HCT116 (cell line): ENCODE measurements at places on chromosomes 6 and 20. TPM values are rescaled to one million over a fixed set of nuclear protein-coding genes. Genes with fewer than 3 reads are reported as not detected.

GRCh38 chr6:32622545-32623401, 14.4 kb upstream of the HLA-DQA1 start:
- no peak for DNase-seq

DNA sequence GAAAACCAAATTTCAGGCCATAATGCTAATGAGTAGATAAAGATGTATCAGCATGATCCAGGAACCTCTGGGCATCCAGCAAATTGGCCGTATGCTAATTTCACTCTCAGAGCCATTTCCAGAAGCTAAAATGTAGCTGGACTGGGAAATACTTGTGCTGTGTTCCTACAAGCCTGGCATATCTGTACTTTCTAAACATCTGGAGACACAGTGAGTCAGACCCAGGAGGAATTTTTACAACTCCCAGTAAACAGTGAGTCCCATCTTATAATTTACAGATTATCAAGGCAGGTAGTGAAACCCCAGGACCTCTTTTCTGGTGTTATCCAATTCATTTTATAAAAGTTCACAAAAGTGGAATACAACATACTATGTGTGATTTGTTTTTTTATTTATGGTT, 683.0 kb upstream of the ADGRB3 start:
- no peak for DNase-seq

DNA sequence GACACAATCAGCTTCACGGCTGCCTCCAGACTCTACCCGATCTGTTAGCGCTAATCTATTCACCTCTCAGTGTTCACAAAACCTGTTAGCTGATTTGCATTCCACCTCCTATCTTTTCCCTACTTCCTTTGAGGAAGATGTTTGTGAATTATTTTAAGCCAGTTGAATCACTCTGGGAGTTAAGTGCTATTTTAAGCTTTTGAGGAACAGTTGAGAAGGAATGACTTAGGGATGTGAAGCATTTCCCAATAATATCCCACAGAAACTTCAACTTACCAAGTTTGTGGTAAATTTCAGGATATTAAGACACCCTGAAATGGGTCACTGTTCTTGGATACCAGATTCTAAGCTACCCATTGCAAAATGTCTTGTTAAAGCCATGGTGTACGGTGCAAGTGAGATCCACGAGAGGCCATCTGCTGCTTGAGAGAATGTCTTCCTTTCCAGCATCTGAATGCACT, 145.2 kb upstream of the CITED2 start:
- DNase-seq = no peak

GRCh38 chr6:170182093-170182780, 108.6 kb downstream of the DLL1 start:
- no peak for DNase-seq

- no peak for DNase-seq
Observed at GRCh38 chr6:20669571-20670314, 135.5 kb downstream of the CDKAL1 start.

- DNase-seq = no peak
Observed at GRCh38 chr6:3231247-3232016, 4.0 kb upstream of the TUBB2B start.

DNA sequence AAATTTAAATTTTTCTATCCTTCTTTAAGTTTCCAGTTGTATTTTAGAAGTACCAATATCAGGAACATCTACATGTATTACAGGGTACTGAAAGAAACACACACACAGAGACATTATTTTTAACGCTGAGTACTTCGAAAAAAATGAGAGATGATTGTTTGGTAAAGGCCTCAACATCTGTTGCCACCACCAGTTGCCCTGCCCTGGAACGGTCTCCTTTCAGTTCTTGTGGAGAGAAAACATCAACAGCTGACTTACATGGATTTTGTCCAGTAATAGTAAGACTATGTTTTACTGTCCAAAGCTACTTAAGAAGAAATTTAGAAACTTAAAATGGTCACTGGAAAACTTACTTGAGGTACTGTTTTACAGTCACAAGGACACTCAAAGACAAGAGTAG, 16.7 kb downstream of the HMGCLL1 start:
- no peak for DNase-seq

DNA sequence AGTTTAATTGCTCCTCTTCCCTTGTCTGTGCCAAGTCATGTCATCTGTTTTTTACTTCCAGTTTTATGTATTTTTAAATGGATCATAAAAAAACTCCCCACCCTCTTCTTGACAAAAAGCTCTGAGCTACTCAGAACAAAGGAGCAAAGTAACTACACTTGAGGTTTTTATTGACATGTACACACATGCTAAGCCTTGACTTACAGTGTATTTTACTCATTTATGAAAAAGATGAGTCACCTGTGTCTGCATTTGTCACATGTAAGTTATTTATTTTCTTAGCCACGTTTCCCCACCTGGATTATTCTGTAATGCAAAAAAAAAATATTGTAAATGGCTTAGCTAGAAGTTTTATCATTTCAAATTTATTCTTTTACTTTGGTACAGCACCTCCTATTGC, 628.8 kb upstream of the SLC35B3 start:
- DNase-seq = no peak

- no peak for DNase-seq
Observed at GRCh38 chr20:19451231-19451922, 238.9 kb downstream of the SLC24A3 start.

DNA sequence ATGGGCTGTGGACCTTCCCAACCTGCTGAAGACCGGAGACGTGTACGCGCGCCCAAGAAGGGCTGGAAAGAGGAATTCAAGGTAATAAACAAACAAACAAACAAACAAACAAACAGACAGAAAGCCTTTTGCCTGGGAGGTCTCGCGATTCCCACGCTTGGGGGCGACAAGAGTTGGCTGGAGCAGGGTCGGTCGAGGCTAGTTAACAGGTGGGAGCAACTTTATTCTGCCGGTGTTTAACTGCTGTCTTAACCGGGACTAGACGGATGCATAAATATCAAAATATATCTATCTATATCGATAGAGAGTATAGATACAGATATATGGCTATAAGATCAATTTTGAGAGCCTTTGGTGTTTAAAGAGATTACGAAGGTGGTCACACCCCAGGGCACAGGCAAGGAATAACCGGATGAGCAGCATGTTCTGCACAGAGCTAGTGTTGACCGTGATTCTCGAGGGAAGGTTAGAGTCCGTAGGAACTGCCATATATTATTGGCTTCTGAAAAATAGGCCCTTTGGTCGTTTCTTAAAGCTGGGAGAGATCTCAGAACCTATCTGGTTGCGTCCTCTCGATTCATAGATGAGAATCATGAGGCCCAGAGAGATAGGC, 514 bp downstream of the STMND1 start:
- no peak for DNase-seq

GRCh38 chr20:38158701-38159351, 6.2 kb downstream of the TGM2 start:
- no peak for DNase-seq

- DNase-seq = no peak
Observed at GRCh38 chr6:128367437-128367836, 153.0 kb downstream of the PTPRK start.

GRCh38 chr20:38126932-38127621, 38.0 kb downstream of the TGM2 start:
- peak; percentile 26 for DNase-seq

GRCh38 chr6:25035174-25035511, 99.4 kb upstream of the RIPOR2 start:
- DNase-seq = no peak

DNA sequence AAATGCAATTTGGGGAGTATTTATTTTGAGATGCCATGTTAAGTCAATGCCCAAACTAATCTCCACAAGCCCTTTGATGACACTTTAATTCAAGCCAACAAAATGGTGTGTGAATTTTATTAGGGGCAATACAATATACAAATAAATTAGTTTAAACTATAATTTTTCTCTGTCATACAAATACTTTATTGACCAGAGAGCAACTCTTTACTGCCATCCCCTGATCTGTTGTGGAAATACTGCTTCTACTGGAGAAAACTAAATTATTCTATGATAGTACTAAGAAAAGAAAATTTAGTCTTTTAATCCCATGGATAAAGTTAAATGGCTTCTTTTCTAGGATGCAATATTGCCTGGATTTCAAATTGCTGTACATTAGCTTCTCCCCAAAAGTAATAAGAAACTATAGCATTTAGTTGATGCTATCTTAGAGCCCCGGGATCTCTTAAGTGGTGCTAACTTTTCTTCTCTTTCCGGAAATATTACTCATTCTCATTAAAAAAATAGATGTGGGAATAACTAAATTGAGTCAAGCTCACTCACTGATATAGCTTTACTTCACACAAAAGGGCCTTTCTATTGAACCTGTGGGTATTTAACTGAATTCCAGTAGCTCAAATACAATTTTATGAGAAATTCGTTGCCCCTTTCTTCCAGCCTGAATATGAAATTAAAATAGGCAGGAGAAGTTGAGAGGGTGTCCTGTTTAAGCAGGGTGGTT, 49.2 kb downstream of the SMPDL3A start:
- DNase-seq = no peak

- DNase-seq = no peak
Observed at GRCh38 chr6:40584741-40585140, 2.4 kb downstream of the LRFN2 start.

DNA sequence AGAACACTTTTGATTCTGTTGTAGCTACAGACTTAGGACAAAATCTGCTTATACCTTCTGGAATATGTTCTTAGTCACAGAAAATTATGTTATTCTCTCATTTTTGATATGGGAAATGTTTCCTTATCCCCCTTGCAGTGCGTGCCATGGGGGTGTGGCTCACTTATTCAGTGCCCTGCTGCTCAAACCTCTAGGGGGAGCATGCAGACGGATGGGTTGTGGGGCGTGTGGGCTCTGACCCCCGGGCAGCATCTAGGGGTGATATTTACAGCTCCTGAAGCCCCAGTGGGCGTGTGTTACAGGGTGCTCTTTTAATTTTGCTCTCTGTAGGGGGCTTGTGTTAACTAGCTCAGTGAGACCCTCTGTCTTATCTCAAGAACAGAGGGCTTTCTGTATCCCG, 61.3 kb upstream of the FERMT1 start:
- DNase-seq = no peak

GRCh38 chr20:39800111-39800510, 838.0 kb downstream of the DHX35 start:
- no peak for DNase-seq

DNA sequence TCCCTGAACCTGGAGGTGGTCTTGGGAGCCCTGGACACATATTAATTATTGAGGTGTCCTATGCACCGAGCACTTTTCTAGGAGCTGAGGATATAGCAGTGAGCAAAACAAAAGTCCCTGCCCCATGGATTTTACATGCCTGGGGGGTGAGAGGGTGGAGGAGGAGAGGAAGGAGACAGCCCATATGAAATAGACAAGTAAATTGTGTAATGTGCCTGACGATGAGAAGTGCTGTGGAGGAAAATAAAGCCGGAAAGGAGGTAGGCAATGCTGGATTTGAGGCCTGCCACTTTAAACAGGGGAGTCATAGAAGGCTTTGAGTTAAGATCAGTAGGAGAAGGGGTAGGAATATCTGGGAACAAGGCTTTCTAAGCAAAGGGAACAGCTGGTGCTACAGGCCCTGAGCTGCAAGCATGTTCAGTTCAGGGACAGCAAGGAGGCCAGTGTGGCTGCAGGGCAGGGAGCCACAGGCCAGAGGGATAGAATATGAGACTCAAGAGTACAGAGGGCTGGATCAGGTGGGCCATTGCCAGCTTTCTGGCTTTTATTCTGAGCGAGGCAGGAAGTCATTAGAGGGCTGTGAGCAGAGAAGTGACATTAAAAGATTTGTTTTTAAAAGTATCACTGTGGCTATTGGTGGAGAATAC, 19.1 kb upstream of the MYLIP start:
- no peak for DNase-seq

GRCh38 chr6:166588691-166589336, 2.3 kb upstream of the RAMACL start:
- DNase-seq = no peak

GRCh38 chr6:39951716-39952115, 17.5 kb upstream of the MOCS1 start:
- DNase-seq = no peak

GRCh38 chr6:10332111-10332510, 82.8 kb downstream of the TFAP2A start:
- no peak for DNase-seq

DNA sequence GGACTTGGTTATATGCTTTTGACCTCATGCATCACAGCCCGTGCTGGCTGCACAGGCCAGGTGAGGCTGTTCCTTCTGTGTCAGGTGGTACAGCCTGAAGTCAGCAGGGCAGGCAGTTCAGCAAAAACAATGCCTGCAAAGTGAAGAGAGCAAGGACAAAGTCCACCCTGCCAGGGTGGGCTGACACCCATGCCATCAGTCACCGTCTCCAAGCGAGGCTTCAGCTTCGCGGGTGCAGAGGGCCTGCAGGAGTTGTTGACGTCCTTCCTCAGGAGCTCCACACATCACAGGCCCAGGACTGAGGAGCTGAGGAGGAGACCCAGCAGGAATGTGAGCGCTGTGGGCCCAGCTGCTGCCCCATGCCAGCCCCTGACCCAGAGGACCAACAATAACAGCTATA, 111.3 kb downstream of the SASH1 start:
- DNase-seq = no peak

DNA sequence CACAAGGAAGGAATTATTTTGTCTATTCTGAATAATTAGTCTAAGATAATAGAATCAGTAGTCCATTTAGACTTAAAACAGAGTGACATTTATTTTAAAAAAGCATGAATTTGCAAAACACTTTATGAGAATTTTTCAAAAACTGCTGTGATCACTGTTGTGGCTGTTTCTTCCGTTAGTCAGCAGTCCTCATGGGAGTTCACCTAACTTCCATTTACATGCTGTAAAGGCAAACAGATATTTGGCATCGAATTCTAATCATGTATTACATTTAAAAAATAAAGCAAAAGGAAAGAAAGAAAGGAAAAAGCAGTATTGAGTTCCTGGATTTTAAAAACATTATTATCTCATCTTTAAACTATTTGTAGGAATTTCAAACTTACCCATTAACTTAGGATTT, 111.8 kb downstream of the MTHFD1L start:
- DNase-seq = no peak

DNA sequence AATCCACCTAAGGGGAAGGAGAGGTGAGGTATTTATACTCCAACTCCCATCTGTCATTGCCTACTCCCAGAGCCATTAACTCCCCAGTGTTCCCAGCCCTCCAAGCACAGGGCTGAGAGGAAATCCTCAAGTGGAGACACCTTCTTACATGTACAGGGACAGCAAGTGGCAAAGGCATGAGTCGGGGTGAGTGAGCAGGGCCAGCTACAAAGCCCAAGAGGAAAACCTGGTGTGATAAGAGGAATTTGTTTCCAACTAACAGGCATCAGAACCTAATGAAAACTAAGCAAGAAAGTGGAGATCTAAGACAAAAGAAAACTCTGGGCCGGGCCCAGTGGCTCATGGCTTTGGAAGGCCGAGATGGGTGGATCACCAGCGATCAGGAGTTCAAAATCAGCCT, 70.0 kb upstream of the SRSF6 start:
- DNase-seq = no peak

BMP5 gene
- not detected for total RNA-seq

TMEM74B gene
- 25.7 TPM for total RNA-seq

PRSS16 gene
- total RNA-seq = 14.5 TPM

HTR1E gene
- not detected for total RNA-seq

HDGFL1 gene
- total RNA-seq = not detected

IL17F gene
- not detected for total RNA-seq

ALDH8A1 gene
- total RNA-seq = 1.4 TPM

IMPG1 gene
- not detected for total RNA-seq

FANCE gene
- total RNA-seq = 16.1 TPM

GHRH gene
- total RNA-seq = not detected

FNDC11 gene
- total RNA-seq = 5.5 TPM

KHDC1L gene
- 5.4 TPM for total RNA-seq

ACTL10 gene
- 0.22 TPM for total RNA-seq
